OCI-LY7 (cell line): ENCODE measurements at places on chromosomes 16 and 17.

- DNase-seq: no peak
Measured at GRCh38 chr16:88379694-88380040, 3.1 kb upstream of the ZNF469 start.

- no peak for DNase-seq
Measured at GRCh38 chr16:1375741-1376410, 24.1 kb downstream of the GNPTG start.

- DNase-seq: no peak
Measured at GRCh38 chr16:85998171-85998867, 99.4 kb downstream of the IRF8 start.

- DNase-seq: no peak
Measured at GRCh38 chr16:56424404-56424764, 961 bp downstream of the AMFR start.

DNA sequence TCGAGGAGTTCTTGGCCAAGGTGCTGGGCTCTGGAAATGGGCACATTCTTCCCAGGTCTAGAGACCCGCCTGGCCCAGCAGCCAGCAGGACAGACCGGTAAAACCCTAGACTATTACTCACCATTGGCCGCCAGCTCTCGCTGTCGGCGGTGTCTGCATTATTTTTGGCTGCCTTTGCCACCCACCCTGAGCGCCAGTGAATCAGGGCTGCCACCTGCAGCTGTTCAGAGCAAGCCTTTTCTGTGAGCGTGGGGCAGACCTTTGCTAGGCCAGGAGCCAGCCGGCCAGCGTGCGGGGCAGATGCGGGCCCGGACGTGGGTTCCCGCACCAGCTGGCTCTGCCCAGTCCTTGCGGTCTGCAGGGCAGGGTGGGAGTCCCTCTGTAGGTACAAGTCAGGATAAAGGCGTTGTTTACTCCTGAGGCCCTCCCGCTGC, 15.8 kb upstream of the CLEC18A start:
- DNase-seq: no peak
